Effector memory CD4-positive, alpha-beta T cell (primary cell): ENCODE measurements at places on chromosomes 7 and 10.

DNA sequence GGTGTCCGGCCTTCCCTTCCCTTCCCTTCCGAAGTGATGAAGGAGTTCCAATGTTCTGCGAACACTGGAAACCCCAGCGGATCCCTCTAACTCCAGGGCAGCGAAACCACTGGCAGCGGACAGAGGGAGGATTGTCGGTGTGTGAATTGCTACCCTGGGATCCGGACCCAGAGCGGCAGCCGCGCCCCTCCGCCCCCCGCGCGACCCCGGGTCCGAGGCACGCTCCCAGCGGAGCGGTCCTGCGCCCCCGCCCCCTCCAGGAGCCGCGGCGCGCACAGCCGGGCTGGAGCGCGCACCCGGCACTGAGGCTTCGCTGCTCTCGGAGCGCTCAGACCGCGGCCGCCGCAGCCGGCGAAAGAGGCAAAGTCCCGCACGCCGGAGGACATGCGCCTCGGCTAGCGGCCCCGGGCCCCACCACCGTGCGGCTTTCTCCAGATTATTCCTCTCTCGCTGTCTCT is at the start of gene PTPRZ1:
PTPRZ1 (plus strand) TSS at position 331 of the 458 bp plus-strand sequence. CDS start 339 bp downstream, outside the sequence.
- H3K36me3 ChIP-seq: no peaks in the 10 kb centered on the region
- no peaks in the 10 kb centered on the region for H3K4me1 ChIP-seq
- H3K4me3 ChIP-seq: no peak within 1 kb of the TSS
- no peak within 1 kb of the TSS for H3K27ac ChIP-seq

GRCh38 chr10:49534670-49535381 is 4.1 kb downstream of the ERCC6 start:
- no peak overlapping the region for H3K27ac ChIP-seq
- peaks cover 24% of the 10 kb centered on the region for H3K36me3 ChIP-seq
- H3K27me3 ChIP-seq: no peaks in the 10 kb centered on the region
- H3K4me1 ChIP-seq: peaks cover 5% of the 10 kb centered on the region
- H3K4me3 ChIP-seq: no peak overlapping the region

- no peaks in the 10 kb centered on the region for H3K36me3 ChIP-seq
- no peaks in the 10 kb centered on the region for H3K27me3 ChIP-seq
- no peaks in the 10 kb centered on the region for H3K4me1 ChIP-seq
- DNase-seq: no peak
- H3K27ac ChIP-seq: no peak overlapping the region
Measured at GRCh38 chr7:17559388-17559787, 260.9 kb downstream of the AHR start.

GRCh38 chr7:150451097-150451793 is 815 bp downstream of the GIMAP8 start:
- DNase-seq: peak; percentile 47
- no peaks in the 10 kb centered on the region for H3K27me3 ChIP-seq
- H3K4me1 ChIP-seq: peaks cover 42% of the 10 kb centered on the region
- peak overlapping the region; percentile 92 for H3K4me3 ChIP-seq

DNA sequence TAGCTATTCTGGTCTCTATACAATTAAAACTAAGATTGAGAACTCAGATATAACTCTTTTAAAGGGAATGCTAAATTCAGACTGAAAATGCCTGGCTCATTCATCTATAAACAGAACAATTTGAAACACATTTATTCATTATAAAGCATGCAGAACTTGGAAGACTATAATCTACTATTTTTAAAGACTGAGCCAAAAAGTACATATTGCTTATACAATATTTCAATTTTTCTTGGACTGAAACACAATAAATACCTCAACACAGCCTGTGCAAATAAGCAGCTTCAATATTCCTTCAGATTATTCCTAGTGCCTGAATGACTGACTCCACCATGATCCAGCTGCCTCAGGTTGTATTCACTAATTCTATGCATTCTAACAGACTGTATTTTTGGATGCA is 15.5 kb upstream of the PHYH start:
- no peaks in the 10 kb centered on the region for H3K4me1 ChIP-seq
- H3K27ac ChIP-seq: no peak overlapping the region
- no peak overlapping the region for H3K4me3 ChIP-seq
- H3K36me3 ChIP-seq: peaks cover 8% of the 10 kb centered on the region
- no peaks in the 10 kb centered on the region for H3K27me3 ChIP-seq

DNA sequence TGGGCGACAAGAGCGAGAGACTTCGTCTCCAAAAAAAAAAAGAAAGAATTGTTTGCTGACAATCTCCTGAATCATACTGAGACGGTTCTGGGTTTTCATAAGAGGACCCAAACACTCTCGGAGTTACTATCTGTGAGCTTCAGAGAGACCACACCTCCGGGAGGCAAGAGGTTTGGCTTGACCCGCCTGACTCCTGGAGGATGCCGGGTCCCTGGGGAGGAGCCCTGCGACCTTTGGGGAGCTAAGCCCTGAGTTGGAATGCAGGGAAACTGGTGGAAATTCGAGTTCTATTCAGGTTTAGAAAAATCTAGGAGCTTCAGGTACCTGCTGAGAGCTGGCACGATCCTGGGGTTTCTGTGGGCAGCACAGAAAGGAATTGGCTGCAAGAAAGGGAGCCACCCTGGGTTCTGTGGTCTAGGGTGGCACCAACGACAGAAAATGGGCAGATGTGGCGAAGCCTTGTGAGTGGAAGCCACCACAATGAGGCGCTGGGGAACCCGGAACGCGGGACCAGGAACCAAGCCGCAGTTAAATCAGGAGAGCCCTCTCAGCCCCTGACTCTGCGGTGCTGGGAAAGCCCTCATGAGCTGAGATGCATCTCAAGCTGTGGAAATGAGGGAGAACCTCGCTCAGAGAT is 21.9 kb upstream of the GATAD1 start:
- peaks cover 3% of the 10 kb centered on the region for H3K4me1 ChIP-seq
- no peaks in the 10 kb centered on the region for H3K36me3 ChIP-seq
- no peak overlapping the region for H3K4me3 ChIP-seq
- peaks cover 3% of the 10 kb centered on the region for H3K27me3 ChIP-seq

DNA sequence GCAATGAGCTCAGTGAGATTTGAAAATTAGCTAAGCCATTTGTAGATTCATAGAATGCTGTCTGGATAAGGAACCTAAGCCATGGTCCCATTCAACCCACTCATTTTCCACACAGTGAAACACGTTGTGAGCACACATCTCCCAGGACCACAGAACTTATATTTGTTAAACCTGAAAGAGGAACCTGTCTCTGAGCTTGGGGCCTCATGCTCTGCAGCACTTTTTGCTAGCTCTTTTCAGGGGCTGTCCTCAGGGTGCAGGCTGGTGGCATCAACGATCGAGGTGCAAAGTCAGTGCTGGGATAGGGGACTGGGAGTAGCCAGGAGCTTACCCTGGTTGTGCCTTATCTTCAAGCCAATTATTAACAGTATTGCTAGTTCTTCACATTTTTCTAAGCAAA is 11.9 kb downstream of the HECW1 start:
- H3K4me3 ChIP-seq: no peak overlapping the region
- no peaks in the 10 kb centered on the region for H3K4me1 ChIP-seq
- H3K36me3 ChIP-seq: no peaks in the 10 kb centered on the region
- no peak for DNase-seq
- no peak overlapping the region for H3K27ac ChIP-seq

GRCh38 chr10:113056441-113057021 is 106.5 kb downstream of the TCF7L2 start:
- no peaks in the 10 kb centered on the region for H3K36me3 ChIP-seq
- H3K4me1 ChIP-seq: peaks cover 4% of the 10 kb centered on the region
- DNase-seq: no peak

GRCh38 chr7:34138483-34138882 is 233.1 kb downstream of the BMPER start:
- no peak for DNase-seq
- no peaks in the 10 kb centered on the region for H3K4me1 ChIP-seq
- H3K27me3 ChIP-seq: no peaks in the 10 kb centered on the region
- H3K27ac ChIP-seq: no peak overlapping the region

DNA sequence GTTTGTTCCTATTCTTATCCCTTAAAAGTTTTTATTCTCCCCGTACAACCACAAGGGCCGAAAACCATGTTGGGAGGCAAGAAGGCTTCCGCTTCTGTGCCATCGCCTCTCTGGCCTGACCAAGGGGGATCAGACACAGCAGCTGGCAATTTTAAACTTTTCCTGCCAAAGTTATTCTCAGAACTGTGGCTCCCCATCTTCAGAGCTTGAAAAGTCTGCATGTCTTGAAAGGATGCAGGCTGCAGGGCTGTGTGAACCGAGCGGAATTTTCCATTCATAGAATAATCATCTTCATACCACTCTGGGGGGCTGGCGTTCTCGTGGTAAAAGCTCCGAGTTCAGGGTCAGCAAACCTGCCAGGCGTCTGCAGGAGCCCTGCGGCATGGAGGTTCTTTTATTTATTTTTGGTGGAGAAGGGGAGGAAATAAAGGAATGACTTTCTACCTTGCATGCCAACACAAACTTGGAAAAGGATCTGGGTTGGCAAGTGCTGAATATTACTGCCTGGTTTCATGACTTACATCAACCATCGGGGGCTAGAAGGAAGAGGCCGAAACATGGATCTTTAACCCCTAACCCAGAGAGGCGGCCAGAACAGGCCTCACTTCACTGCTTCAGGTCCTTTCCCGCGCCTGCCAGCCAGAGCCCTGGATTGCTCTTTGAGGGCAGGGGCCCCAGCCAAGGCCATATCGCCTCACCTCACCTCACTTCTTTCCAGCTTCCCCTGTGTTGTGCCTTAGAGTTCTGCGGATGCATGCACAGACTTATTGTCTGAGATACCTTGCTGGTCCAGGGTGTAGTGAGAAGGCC is 3.0 kb upstream of the NANOS1 start:
- H3K4me3 ChIP-seq: no peak overlapping the region
- no peak overlapping the region for H3K27ac ChIP-seq
- no peaks in the 10 kb centered on the region for H3K36me3 ChIP-seq
- H3K4me1 ChIP-seq: peaks cover 5% of the 10 kb centered on the region

DNA sequence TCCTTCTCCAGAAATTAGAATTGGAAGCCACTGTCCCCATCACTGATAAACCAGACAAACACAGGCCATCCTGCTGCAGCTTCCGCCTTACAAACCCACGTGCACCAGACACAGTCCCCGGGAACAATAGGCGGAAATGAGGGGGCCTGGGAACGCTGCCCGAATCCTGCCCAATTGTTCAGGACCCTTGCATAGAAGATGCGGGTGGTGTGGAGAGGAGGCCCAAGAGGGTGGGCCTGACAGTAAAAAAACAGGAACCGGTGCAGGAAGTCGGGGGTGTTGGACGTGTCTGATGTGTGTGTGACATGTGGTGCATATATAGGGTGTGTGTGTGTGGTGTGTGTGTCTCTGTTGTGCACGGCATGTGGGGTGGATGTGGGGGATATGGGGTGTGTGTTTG is 26.5 kb upstream of the CHST15 start:
- H3K27ac ChIP-seq: no peak overlapping the region
- no peaks in the 10 kb centered on the region for H3K4me1 ChIP-seq
- DNase-seq: no peak
- no peak overlapping the region for H3K4me3 ChIP-seq
- no peaks in the 10 kb centered on the region for H3K36me3 ChIP-seq

DNA sequence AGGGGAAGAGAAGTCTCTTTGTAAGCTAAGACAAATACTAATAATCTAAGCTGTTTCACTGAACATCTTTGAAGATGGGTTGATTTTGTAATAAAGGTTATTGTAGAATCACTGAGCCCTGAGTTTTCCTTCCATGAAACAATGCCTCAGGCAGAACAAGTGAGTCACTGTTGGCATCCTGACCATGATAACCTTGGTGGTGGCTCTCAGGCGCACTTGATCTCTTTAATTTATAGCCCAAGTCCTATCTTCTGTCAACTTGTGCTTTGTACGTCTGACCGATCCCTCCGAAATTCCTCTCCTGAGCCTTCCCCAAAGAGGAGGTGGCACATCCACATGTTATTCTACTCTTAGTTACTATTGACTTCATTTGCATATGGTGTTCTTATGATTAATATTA is 812.9 kb downstream of the REEP3 start:
- no peaks in the 10 kb centered on the region for H3K4me1 ChIP-seq
- H3K27me3 ChIP-seq: no peaks in the 10 kb centered on the region
- H3K4me3 ChIP-seq: no peak overlapping the region
- H3K27ac ChIP-seq: no peak overlapping the region

GRCh38 chr7:130804220-130804619 is 70.2 kb upstream of the KLF14 start:
- no peak overlapping the region for H3K4me3 ChIP-seq
- H3K27me3 ChIP-seq: no peaks in the 10 kb centered on the region
- H3K4me1 ChIP-seq: no peaks in the 10 kb centered on the region
- no peaks in the 10 kb centered on the region for H3K36me3 ChIP-seq
- H3K27ac ChIP-seq: no peak overlapping the region
- no peak for DNase-seq

DNA sequence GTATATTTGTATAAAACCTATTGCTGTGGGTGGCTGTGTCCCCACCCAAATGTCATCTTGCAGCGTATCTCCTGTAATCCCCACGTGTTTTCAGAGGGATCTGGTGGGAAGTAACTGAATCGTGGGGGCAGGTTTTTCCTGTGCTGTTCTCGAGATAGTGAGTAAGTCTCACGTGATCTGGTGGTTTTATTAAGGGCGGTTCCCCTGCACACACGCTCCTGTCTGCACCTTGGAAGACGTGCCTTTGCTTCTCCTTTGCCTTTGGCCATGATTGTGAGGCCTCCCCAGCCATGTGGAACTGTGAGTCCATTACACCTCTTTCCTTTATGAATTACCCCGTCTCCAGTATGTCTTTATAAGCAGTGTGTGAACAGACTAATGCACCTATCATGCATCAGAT is 97.6 kb downstream of the DYNC2I1 start:
- H3K4me1 ChIP-seq: peaks cover 2% of the 10 kb centered on the region
- H3K27ac ChIP-seq: no peak overlapping the region
- no peaks in the 10 kb centered on the region for H3K27me3 ChIP-seq
- DNase-seq: no peak

GRCh38 chr10:10394933-10395658 is 622.6 kb upstream of the CELF2 start:
- H3K4me3 ChIP-seq: no peak overlapping the region
- DNase-seq: no peak
- H3K27ac ChIP-seq: no peak overlapping the region
- no peaks in the 10 kb centered on the region for H3K27me3 ChIP-seq

- no peak overlapping the region for H3K4me3 ChIP-seq
- H3K27ac ChIP-seq: no peak overlapping the region
- H3K27me3 ChIP-seq: no peaks in the 10 kb centered on the region
- H3K36me3 ChIP-seq: no peaks in the 10 kb centered on the region
- DNase-seq: no peak
Measured at GRCh38 chr10:119705434-119705831, 20.4 kb upstream of the INPP5F start.

GRCh38 chr7:101201695-101202602 is 1.1 kb upstream of the MOGAT3 start:
- H3K4me3 ChIP-seq: no peak overlapping the region
- H3K4me1 ChIP-seq: peaks cover 5% of the 10 kb centered on the region
- H3K36me3 ChIP-seq: peaks cover 6% of the 10 kb centered on the region
- no peak overlapping the region for H3K27ac ChIP-seq
- DNase-seq: no peak
- H3K27me3 ChIP-seq: peaks cover 23% of the 10 kb centered on the region

GRCh38 chr10:642186-642890 is 47.1 kb downstream of the DIP2C start:
- no peaks in the 10 kb centered on the region for H3K36me3 ChIP-seq
- no peak overlapping the region for H3K4me3 ChIP-seq
- no peaks in the 10 kb centered on the region for H3K4me1 ChIP-seq
- no peaks in the 10 kb centered on the region for H3K27me3 ChIP-seq
- DNase-seq: no peak
